Thymus (tissue), 14 donors: ENCODE measurements at places on chromosomes 2 and 18. TPM values are rescaled to one million over a fixed set of nuclear protein-coding genes. Genes with fewer than 3 reads are reported as not detected.

Gene ZSWIM2
- not detected for total RNA-seq

Gene ALPP
- total RNA-seq, result 0.09 TPM

GRCh38 chr2:106972782-106973181 lies 86.8 kb upstream of the ST6GAL2 start:
- H3K36me3 ChIP-seq, result no peaks in the 10 kb centered on the region
- DNase-seq, result no peak
- H3K27me3 ChIP-seq, result no peaks in the 10 kb centered on the region
- no peak overlapping the region for H3K4me3 ChIP-seq

DNA sequence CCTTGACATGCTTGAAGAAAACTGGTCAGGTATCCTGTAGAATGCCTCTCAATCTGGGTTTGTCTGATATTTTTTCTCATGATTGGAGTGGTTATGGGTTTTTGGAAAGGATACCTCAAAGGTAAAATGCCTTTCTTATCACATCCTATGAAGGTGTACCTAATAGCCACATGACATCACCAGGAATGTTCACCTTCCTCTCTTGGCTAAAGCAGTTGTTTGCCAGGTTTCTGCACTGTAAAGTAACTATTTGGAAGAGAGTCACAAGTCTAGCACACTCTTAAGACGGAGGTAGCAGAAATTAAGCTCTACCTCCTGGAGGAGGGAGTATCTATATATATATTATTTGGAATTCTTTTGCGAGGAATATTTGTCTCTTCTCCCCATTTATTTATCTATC lies 17.9 kb upstream of the MIB1 start:
- H3K4me3 ChIP-seq, result no peak overlapping the region
- H3K27ac ChIP-seq, result no peak overlapping the region
- H3K36me3 ChIP-seq, result no peaks in the 10 kb centered on the region
- no peak for DNase-seq
- no peaks in the 10 kb centered on the region for H3K4me1 ChIP-seq
- no peaks in the 10 kb centered on the region for H3K27me3 ChIP-seq

GRCh38 chr2:168348076-168348475 lies 100.7 kb upstream of the STK39 start:
- H3K4me3 ChIP-seq, result no peak overlapping the region
- no peak for DNase-seq
- H3K36me3 ChIP-seq, result no peaks in the 10 kb centered on the region
- H3K27me3 ChIP-seq, result no peaks in the 10 kb centered on the region
- H3K4me1 ChIP-seq, result peaks cover 18% of the 10 kb centered on the region
